GM19239 (cell line): ENCODE measurements at places on chromosomes 2 and 18.

DNA sequence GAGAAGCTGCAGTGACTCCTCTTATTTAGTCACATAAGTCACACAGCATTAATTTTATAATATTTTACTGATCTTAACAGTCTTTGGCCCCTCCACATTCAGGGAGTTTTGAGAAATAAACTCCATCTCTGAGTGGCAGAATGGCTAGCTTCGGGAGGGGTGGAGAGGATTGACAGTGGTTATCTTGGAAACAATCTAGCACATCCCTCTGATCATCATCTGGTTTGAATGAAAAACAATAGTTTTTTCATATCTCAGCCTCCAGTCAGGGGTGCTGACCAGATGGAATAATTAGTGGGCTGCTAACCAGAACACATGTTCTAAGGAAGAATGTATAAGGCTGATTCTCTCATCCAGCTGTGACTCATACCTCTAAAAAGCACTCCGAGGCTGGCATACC is 477.5 kb downstream of the DPP10 start:
- no peak for DNase-seq

DNA sequence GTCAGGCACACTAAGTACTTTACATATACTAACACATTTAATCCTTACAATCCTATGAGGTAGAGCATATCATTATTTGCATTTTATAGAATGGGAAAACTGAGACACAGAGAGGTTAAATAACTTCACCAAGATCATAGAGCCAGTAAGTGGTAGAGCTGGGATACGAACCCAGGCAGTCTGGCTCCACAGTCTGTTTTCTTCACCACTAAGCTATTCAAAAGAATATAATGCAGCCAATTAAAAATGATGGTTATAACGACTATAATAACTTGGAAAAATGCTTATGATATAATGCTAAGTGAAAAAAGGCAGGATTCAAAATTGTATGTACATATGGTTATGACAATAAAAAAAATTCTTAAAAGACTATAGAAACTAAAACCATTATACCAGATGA is 7.3 kb downstream of the THOC1 start:
- no peak for DNase-seq

DNA sequence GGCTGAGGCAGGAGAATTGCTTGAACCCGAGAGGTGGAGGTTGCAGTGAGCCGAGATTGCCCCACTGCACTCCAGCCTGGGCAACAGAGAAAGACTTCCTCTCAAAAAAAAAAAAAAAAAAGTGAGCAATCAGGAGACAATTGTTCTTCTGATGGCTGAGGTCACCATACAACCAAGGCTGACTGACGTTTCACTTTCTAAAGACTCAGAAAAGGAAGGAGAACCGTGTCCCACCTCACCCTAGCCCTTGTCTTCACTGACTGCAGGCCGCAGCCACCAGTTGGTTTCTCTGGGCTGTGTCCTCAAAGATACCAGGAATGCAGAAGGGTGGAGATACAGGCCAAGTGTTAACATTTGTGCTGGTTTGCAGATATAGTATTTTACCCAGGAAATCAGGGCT is 7.7 kb upstream of the SLC35F6 start:
- DNase-seq: no peak

DNA sequence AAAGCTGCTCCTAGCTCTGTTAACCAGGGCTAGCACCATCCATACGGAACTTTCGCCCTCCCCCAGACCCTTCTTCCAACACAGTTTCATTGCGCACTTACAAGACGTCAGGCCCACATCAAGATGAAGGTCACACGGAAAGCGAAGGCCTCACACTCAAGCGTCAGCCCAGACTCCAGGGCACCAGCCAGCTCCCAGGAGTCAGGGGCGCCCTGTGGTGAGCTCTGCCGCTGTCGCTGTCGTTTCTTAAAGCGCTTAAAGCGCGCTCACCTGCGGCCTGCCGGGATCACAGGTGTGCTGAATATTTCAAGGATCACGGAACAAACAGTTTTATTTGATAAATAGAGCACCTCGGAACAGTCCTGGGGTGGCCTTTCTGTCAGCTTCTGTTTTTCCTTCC is 163.1 kb downstream of the CDH20 start:
- DNase-seq: no peak

DNA sequence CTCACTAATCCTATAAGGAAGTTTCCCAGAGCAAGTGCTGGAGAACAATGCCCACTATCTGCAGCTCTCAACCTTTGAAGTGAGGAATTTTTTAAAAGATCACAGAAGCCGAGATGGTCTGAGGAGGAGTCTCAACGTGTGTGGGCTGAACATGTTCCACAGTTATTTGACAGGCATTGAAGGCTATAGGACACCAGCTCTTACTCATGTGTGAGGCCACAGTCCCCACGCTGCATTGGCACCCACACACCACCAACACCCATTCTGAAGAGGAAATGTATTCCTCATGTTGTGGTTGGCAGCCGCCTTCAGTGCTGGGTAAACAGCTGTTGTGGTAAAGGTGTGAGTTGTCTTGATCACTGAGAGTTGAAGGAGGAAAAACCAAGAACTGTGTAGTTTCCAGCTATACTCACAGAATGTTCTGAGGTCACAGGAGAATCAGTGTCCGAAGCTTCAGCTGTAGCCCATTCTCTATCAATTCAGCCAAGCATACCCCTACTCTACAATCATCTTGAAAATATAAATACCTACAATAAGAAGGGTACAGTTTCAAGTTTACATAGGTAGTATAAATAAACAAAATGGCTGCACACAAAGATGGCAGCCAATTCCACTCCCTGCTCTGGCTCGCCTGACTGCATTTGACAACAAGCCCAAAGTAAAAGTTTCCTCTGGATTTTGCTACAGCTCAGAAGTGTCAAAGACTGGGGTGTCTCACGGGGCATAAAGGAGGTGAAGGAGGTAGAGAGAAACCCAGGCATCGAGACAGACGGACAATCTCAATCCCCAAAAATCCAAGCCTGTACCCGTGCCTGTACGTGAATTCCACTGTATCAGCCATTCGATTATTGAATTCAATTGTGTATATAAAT is 12.1 kb downstream of the CD226 start:
- no peak for DNase-seq

- DNase-seq: no peak
Observed at GRCh38 chr2:113240150-113240914, 38.4 kb downstream of the PAX8 start.

GRCh38 chr2:143312441-143312840 is 183.2 kb downstream of the ARHGAP15 start:
- no peak for DNase-seq

GRCh38 chr2:173898178-173898668 is 67.0 kb downstream of the SP3 start:
- DNase-seq: peak; percentile 40

- no peak for DNase-seq
Observed at GRCh38 chr2:196891136-196891535, 35.4 kb downstream of the PGAP1 start.

- DNase-seq: no peak
Observed at GRCh38 chr2:58574873-58575272, 333.7 kb upstream of the FANCL start.

- peak; percentile 21 for DNase-seq
Observed at GRCh38 chr18:21682371-21683051, 22.1 kb downstream of the ABHD3 start.

- no peak for DNase-seq
Observed at GRCh38 chr18:35577045-35577848, 4.3 kb upstream of the GALNT1 start.

DNA sequence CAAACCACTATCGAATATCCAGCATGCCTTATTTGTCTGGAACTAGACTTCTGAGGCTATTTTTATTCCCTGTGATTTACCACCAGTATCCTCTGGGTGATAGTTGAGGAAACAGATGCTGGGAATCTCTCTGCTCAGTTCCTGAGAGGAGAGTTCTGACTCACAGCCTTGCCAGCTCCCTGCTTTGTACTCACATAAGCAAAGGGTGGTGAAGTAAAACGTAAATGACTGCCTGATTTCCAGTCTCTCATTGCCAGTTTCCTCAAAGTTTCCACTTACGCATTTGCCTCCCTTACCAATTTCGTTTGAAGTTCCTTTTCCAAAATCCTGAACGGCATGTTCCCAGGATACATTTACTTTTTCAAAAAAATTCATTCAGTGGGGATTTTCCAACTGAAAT is 69.2 kb upstream of the HNRNPA3 start:
- DNase-seq: no peak

DNA sequence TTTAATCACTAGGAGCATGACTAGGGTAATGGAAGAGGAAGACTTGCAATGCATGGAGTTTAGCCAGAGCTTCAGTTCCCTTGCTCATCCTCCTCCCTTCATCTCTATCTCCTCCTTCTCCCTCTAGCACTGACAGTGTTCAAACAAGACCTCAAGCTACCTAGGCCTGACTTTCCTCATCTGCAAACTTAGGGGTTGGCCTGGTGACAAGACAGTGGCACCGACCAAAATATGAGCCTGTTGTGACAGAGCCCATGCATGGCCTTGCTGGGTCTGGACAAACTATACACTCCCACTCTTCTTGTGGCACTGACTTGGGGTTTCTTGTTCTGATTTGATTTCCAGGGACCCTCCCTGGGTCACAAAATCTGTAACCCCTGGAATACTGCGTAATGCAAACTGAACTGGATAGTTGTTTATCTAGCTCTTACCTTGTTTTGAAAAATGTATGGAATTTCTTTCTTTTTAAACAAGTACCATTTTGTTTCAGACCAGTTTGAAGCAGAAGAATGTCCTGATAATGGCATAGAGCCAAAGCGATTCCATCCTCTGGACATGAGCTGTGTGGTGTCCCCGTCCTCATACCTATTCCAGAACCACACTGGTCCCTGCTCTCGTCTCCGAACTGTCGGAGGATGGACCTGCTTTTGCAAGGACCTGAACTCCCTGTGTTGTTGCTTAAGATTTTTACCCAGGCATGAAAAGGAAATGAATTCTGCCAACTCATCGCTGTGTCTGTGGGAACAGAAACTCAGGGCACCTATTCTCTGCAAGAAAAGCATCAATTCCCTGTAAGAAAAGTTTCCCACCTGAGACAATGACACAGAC is 33.4 kb upstream of the PPP4R1 start:
- no peak for DNase-seq

DNA sequence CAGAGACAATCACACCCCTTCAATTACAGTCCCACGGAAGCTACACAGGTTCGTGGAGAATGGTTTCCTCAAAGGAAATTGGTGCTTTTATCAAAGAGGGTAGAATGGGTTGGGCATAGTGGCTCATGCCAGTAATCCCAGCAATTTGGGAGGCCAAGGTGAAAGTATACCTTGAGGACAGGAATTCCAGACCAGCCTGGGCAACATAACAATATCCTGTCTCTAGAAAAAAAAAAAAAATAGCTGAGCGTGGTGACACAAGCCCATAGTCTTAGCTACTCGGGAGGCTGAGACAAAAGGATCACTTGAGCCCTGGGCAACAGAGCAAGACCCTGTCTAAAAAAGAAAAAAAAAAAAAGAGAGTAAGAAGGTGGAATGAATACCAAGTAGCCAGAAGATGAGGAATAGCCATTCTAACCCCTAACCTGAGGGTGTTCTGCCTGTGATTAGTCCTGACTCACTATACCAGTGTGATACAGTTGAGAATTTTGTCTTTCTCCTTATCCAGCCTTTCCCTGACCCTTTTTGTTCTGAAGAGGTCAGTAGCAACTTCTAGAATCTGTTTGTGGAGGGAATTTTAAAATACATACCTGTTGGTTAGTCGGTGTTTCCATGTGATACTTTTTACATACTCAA is 283.2 kb downstream of the MREG start:
- no peak for DNase-seq

- no peak for DNase-seq
Observed at GRCh38 chr2:148524519-148524919, 120.0 kb upstream of the EPC2 start.

- DNase-seq: no peak
Observed at GRCh38 chr2:217407362-217407761, 547.5 kb upstream of the TNP1 start.

DNA sequence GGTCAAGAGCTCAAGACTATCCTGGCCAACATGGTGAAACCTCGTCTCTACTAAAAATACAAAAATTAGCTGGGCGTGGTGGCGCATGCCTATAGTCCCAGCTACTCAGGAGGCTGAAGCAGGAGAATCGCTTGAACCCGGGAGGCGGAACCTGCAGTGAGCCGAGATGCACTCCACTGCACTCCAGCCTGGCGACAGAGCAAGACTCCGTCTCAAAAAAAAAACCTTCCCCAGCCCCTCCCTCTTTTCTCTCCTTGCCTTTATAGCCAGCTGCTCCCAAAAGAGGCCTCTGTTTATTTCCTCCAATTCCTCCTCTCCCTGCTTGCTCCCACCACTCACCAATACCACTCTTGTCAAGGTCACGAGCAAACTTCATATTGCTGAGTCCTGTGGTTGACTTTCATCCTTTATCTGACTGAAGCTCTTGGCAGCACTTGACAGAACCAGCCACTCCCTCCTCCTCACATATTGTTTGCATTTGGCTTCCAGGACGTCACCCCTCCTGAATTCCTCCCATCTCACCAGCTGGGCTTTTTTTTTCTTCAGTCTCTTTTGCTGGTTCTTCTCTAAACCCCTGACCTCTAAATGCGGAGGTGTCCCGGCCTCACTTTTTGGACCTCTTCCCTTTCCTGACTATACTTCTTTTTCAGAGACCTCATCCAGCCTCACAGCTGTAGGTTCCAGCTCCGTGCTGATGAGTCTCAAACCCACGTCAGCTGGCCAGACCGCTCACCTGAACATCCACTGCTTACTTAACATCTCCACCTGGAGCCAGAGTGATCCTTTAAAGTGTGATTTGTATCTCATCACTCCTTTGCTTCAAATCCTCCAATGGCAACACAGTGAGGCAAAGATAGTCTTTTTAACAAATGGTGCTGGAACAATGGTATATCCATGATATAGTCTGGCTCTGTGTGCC is 84.6 kb upstream of the CAB39 start:
- DNase-seq: no peak

DNA sequence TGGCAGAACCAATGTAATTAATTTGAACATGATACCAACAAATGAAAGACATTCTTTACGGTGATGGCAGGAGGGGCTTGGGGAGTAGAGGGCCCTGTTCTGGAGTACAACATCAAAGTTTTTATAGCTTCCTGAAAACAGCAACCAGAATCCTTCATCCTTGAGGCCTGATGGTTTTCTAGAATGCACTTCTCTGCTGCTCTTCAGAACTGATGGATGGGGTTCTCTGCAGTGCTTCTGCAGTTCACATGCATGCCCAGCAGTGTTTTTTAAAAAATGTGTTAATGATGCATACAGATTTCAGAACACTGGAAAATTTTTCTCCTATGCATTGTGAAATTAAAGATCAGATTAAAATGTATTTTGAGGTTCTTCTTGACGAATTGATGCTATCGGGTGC is 2.5 kb downstream of the LTBP1 start:
- DNase-seq: no peak

DNA sequence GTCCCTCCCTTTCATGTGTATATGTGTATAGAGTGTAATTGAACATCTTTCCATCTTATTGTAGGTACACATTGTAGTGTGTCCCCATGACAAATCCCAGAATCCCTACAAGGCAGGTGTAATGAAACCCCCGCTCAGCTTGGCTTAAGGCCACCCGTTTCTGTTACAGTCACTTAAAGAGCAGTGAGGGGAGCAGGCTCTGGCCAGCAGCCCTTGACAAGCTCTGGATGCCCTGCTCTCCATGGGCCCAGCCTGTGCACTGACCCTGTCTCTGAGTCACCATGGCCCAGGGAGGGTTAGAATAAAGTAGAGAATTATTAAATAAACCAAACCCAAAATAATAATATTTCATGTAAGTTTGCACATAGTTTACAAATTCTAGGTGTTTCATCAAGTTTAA is 17.2 kb upstream of the MAL start:
- DNase-seq: no peak
